Amygdala (tissue), 56 donors: ENCODE measurements at places on chromosomes 11 and 22.
A peak's percentile ranks its signal among the peaks of the same experiment; 100 is the strongest.

DNA sequence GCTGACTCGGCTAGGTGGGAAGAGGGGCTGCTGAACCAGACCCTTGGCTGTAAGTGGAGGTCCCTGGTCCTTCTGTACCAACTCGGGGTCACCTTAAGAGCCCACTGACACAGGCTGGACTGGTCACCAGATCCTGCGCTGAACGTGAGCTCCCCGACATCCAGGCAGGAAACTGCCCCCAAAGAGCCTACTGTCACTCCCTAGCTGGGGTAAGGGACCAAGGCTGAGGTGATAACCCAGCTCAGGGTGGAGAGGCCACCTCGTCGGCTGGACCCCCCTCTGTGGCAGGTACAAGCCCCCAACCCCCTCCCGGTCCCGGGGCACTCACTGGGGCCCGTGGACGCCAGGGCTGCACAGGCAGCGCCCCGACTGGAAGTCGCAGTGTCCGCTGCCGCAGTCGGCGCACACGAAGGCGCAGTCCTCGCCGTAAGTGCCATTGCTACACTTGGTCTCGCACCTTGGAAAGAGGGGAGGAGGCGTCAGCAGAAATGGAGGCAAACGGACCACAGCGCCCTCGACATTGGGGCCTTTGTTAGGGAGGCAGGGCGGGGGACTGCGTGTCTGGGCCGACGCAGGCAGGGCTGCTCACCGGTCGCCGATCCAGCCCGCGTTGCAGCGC lies 7.4 kb downstream of the SCARF2 start:
- no peak for DNase-seq

- DNase-seq, result no peak
Observed at GRCh38 chr11:69241844-69242243, 52.1 kb upstream of the MYEOV start.

DNA sequence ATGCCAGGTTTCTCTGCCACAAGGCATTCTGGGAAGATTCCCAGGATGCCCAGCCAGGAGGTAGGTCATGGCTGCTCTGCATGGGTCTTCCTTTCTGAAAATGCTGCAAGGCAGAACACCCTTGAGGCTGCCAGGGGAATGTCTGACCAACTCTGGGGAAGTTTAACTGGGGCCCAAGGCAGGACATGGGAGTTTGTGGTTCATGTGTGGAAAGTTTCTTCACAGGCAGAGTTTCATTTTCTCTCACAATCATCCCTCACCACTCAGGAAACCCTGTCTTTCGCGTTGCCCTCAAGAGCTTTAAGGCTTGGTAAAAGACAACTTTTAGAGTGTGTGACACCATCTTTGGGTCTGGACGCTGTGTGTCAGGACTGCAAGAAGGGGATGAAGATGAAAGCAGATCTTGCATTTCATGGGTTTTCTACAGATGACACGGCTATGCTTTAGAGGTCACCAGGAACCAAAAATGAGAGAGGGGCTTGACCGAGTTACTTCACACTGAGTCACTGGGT lies 133.5 kb downstream of the CD44 start:
- DNase-seq, result no peak

GRCh38 chr22:17922925-17923903 lies 101.1 kb downstream of the MICAL3 start:
- no peak for DNase-seq

- DNase-seq, result no peak
Observed at GRCh38 chr11:102139081-102139498, 28.8 kb downstream of the YAP1 start.

DNA sequence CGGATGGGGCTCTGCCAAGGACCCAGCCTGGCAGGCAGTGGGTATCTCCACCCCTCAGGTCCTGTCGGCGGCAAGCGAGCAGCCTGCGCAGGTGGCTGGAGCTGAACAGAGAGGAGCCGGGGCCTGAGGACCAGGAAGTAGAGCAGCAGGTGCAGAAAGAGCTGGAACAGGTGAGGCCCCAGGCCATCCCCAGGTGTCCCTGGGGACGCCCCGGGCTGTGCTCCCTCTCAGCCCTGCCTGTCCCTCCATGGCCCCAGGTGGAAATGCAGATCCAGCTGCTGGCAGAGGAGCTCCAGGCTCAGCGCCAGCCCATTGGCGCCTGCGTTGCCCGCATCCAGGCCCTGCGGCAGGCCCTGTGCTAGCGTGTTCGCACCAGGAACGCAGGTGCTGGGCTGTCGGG lies 44.0 kb downstream of the PISD start:
- DNase-seq, result no peak

DNA sequence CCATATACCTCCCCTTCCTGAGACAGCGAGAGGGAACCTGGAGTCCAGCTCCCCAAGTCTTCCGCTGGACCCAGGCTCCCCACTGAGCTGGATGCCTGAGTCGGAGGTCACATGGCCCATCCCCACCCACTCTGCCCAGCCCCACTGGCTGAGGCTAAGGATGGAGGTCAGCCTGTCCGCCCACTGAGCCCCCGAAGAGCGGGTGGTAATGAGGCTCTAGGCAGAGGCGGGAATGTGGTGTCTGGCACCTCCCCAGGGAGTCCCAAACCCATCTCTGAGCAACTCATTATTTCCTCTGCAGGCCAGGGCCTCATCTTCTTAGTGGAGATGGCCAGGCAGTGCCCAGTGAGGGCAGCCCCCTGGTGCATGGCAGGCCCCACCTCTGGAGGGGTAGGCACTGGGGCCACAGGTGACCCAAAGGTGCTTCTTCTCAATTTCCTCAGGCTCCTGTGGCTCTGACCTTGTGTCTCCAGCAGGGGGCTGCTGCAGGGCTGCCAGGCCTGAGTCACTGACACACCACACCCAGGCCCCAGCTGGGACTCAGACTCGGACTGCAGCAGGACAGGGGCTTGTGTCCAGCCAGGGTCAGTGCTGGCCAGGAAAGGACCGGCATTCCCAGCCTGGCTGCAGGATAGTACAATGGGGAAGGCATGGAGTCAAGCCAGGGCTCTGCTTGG lies 10.2 kb upstream of the PDE2A start:
- DNase-seq, result no peak

- DNase-seq, result no peak
Observed at GRCh38 chr22:44698531-44699421, 3.2 kb upstream of the PRR5 start.

DNA sequence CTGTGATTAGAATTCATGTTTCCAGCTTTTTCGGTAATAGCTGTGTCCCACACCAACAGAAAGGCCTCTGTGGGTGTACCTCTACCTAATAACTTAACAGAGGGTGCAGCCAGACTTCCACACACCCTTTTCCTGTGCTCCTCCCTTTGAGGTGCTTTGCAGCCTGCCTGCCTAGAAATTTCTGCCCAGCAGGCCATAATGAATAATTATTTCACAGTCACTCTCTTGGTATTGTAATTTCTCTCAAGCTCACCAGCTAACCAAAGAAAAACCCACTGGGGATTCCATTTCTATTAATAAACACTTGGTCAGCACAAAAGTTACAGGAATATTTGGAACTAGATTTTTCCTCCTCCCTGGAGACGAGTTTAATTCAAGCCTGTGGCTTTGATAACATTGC lies 13.3 kb downstream of the WT1 start:
- DNase-seq, result no peak

GRCh38 chr22:22954656-22955055 lies 67.0 kb downstream of the IGLL5 start:
- no peak for DNase-seq

- DNase-seq, result peak; percentile 63
Observed at GRCh38 chr11:86244063-86244521, 461 bp upstream of the EED start.

DNA sequence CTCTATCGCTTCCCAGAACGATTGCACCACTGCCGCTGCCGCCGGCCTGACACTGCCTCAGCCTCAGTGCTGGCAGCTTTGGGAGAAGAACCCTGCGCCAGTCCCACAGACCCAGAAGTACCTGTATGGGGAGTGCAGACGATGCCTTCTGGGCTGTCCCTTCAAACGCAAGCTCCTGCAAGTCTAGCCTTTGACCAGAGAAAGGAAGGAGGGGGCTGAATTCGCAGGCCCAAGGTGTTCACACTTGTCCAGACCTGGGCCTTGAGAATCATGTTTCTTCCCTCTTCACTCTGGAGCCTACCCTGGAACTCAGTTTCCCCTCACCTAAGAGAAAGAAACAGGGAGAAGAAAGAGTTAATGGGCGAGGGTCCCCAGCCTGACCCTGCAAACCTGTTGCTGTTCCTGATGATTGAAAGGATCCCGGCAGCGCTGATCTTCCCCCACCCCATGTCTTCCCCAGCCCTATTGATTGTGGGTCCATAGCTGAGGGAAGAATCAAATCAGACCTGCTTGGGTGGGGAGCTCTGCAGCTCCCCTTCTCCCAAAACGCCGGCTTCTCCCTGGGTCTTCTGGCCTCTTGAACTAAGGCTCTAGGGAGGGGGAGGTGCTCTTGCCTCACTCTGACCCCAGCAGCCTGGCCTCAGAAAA lies 786 bp upstream of the MCAM start:
- no peak for DNase-seq

GRCh38 chr11:34243600-34244464 lies 114.0 kb downstream of the ABTB2 start:
- no peak for DNase-seq

DNA sequence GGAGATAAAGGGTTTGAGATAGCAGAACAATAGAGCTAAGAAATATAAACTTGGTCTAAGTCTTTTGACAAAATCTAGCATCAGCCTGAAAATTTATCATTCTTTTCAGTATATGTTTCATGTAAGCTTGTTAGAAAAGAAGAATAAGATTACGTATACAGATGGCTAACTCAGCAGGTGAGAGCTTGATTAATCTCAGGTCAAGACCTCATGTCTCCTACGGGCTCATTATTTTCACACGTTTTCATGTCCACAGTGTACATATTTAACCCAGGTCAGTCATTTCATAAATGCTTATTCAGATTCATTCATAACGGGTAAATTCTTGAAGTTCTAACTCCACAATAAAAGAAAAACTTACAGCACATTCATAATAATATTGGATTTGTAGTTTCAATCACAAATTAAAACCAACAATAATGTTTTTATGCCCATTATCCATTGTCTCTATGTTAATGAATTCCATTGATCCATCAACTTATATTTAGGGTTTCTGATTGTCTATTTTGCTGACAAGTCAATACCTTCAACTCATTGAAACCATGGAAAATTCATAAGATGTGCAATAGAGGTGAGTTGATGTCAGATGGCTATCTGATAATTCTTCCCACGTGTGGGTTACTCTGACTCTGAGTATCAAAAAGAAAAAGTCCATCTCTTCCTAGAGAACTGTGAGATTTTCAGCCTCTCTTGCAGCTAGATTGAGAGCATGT lies 102.6 kb downstream of the CASP12 start:
- DNase-seq, result no peak

DNA sequence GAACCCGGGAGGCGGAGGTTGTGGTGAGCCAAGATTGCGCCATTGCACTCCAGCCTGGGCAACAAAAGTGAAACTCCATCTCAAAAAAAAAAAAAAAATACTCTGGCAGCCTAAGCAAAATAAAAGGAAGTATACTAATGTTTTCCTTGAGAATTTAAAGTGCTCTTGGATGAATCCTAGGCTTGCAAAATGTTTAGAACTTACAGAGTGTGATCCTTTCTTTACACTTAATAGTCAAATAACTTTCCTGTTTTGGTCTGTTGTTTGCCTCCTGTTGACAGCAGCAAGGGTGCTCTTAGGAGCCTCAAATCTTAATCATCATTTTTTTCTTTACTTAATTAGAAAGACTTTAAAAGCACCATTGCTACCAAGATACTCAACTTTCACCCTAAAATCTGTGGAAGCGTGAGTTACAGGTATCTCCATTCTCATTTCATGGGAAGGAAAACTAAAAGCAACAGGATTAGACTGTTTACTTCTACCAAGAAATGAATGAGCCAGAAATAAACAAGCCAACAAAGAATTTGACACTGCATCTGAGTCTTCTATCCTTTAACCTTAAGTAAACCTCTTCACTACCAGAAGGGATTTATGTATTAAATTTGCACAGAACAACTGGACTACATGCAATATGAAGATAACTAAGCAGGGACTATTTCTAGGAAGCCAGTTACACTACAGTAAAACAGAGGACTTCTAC lies 38.7 kb upstream of the CRTAM start:
- no peak for DNase-seq

DNA sequence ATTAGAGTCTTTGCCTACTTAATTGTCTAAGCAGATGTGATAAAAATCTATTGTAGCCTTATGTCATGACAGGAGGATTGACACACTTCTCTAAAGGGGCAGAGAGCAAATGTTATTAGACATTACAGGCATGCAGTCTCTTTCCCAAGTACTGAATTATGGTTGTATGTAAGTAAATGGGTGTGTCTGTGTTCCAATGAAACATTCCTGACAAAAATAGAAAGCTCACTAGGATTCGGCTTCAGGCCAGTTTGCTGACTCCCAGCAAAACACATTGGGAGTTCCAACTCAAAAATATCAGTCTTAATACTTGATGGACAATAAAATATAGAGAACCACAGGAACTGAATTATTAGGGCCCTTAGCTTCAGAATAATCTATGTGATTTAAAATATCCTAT lies 1480.4 kb downstream of the FAM181B start:
- DNase-seq, result no peak
